ENCODE measurements at places on chromosomes 4 and X. TPM values are rescaled to one million over a fixed set of nuclear protein-coding genes. Genes with fewer than 3 reads are reported as not detected.

PCSK1N gene
- total RNA-seq, result not detected

PJA1 gene
- total RNA-seq, result 76.2 TPM

LIN54 gene
- total RNA-seq, result 9.8 TPM

SLC10A3 gene
- total RNA-seq, result 7.8 TPM

- H3K4me1 ChIP-seq, result no peaks in the 10 kb centered on the region
- H3K36me3 ChIP-seq, result no peaks in the 10 kb centered on the region
- no peak for DNase-seq
- H3K27me3 ChIP-seq, result no peaks in the 10 kb centered on the region
- H3K4me3 ChIP-seq, result no peak overlapping the region
Measured at GRCh38 chrX:27307546-27307945, 155.6 kb downstream of the PPP4R3C start.

DNA sequence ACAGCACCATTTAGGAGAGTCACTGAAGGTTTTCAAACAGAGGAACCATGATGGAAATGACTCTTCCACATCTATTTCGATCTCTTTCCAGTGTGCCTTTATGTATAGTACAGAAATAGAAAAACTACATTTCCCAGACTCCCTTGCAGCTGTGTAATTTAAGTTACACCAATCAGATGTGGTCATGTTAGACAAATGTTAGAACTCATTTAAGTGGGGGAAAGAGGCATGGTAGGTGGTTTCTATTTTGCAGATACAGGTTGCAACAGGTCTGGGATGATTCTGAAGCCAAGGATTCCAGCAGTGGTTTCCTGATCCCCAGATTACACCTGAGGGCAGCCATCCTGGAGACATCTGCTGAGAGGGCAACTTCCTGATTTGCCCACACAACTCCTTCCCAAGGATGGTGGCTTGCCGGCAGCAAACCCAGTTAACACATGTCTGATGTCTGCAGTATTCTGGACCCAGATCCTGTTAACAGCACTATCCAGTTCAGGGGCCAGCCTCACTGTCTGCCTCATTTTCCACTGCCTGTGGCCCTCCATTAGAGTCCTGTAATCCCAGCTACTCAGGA lies 38.7 kb upstream of the PDK3 start:
- no peaks in the 10 kb centered on the region for H3K36me3 ChIP-seq
- peak overlapping the region; percentile 38 for H3K27ac ChIP-seq
- H3K4me1 ChIP-seq, result peaks cover 9% of the 10 kb centered on the region
- DNase-seq, result no peak
- H3K27me3 ChIP-seq, result peaks cover 22% of the 10 kb centered on the region

GRCh38 chr4:36152735-36153134 lies 91.6 kb downstream of the ARAP2 start:
- H3K36me3 ChIP-seq, result no peaks in the 10 kb centered on the region
- no peak for DNase-seq
- no peaks in the 10 kb centered on the region for H3K27me3 ChIP-seq
- no peak overlapping the region for H3K4me3 ChIP-seq
- H3K4me1 ChIP-seq, result no peaks in the 10 kb centered on the region
